ENCODE measurements at places on chromosomes 12 and 14.

DNA sequence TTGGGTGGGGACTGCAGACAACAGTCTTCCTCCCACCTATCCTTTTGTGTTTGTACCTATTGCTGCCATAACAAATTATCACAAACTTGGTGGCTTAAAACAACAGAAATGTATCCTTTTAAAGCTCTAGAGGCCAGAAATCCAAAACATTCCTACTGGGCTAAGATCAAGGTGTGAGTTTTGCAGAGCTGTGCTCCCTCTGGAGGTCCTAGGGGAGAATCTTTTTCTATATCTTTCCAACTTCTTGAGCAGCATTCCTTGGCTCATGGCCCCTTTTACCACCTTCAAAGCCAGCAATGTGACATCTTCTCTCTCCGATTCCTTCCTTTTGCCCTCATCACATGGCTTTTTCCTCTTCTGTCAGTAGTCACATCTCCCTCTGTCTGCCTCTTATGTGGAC is 190.6 kb downstream of the TTC8 start:
- DNase-seq, result no peak

GRCh38 chr12:2696136-2696535 is 98.6 kb upstream of the FKBP4 start:
- no peak for DNase-seq

GRCh38 chr12:89859508-89860220 is 151.0 kb upstream of the ATP2B1 start:
- no peak for DNase-seq

- DNase-seq, result no peak
Observed at GRCh38 chr14:55336691-55337090, 65.5 kb downstream of the FBXO34 start.

GRCh38 chr12:101436136-101436535 is 28.6 kb upstream of the ARL1 start:
- DNase-seq, result no peak

GRCh38 chr14:38964630-38965029 is 138.4 kb downstream of the SEC23A start:
- DNase-seq, result no peak

Data from coronary artery (tissue), 2 donors.